ENCODE measurements at places on chromosomes 2 and 18.

DNA sequence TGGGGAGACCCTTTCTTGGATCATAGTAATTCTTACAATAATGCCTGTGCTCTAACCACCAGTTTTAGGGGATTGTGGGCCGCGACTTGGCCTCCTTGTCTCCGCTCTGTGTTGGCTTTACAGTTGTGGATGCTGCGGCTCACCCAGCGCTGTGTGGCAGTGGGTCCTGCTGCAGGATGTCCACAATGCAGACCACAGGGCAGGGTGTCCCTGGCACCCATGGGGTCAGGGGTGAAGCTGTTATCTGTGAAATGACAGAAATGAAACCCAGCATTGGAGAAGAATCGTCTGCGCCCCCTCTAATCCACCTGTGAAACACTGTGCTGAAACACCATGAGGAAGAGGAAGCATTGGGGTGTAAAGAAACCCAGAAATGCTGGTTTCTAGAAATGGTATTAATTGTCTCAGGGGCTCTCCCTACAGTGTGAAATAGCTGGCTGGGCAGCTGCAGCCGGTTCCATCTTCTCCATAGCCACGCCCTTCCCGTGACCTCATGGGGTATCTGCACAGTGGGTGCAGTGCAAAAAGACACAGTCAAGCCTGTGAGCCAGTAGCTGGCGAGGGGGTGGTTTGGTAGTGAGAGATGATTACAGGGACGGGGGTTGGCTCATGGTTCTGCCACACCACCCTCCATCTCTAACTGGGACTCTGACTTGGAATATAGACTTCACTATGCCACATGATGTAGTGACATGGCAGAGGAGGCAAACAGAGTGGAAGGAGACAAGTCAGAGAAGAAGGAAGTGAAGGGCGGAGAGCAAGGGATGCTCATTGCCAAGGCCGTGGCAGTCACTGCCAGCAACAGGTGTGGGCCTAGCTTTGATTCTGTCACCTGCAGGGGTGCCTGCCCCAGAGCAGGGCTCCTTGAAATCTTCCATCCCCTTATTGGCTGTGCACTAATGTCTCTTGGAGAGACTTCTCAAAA, 16.2 kb downstream of the INPP4A start:
- DNase-seq, result no peak

- no peak for DNase-seq
Observed at GRCh38 chr2:234691214-234691575, 194.3 kb upstream of the ARL4C start.

- no peak for DNase-seq
Observed at GRCh38 chr18:44061438-44061837, 619.2 kb upstream of the SETBP1 start.

GRCh38 chr2:127200962-127201361, 19.1 kb downstream of the CYP27C1 start:
- DNase-seq, result no peak

GRCh38 chr2:98849113-98849512, 86.9 kb downstream of the CRACDL start:
- DNase-seq, result no peak

- peak; percentile 32 for DNase-seq
Observed at GRCh38 chr2:84741182-84741822, 139.6 kb downstream of the TRABD2A start.

- DNase-seq, result no peak
Observed at GRCh38 chr2:63819765-63820717, 21.7 kb upstream of the UGP2 start.

DNA sequence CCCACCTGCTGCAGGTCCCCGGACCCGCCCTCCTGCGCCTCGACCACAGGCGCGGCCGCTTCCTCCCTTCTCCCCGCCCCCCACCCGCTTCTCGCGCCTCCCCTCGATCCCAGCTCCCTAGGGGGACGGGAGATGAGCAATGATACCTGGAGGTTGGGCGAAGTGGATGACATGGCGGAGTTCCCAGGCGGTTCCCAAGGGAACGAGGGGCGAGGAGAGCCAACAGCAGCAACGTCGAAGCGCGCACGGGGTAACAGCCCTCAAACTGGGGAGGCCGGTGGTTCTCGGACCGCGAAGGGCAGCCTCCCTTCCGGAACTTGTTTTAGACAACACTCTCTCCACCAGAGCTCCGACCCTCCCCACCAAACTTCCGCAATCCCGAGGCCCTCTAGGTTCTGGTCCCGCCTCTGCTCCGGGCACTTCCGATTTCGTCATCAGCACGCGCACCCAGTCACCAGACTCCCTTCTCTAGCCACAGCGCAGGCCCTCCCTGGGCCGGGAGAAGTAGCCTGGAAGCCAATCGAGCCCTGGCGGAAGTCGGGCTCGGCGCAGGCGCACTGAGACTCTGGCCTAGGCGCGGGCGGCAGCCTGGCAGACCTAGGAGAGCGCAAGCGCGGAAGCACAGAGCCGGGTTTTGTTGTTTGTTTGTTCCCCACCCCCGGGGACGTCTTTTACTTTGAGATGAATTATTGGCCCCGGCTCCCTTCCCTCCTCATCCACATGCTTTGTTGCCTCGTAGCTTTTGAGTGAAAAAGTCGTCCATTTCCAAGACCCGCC, at the start of gene VPS4B:
TSS of gene VPS4B (minus strand) at position 390 of the 777 bp plus-strand sequence. CDS start at position 173, 217 bp downstream.
- peak; percentile 99 for DNase-seq

GRCh38 chr2:53802617-53803151, 15.8 kb downstream of the ERLEC1 start:
- no peak for DNase-seq

DNA sequence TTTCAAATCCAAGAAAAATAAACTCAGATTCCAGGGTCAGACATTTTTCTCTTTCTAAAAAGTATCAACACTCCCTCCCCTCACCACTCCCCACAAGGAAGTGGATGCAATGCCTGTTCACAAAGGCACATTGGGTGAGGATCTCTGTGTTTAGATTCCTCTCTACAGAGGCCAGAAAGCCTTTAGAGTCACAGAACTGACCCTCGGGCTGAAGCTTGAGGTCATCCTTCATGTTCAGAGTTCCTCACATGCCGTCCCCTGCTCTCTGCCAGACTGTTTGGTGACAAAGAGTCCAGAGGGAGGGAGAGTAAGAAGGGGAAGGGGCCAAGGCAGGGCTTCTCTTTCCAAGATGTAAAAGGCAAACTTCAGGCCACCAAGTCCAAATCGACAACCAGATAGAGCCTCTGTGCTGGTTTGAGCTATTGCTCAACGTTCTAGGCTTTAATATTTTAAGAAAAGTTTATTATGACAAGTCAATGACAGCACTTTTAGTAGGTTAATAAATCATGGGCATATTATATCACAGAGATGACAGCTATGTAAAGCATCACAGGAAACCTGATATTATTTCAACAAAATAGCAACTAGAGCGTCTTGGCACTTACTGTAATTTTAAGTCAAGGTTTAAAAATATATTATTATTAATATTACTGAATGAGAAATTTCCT, 269.4 kb downstream of the ETAA1 start:
- DNase-seq, result no peak

DNA sequence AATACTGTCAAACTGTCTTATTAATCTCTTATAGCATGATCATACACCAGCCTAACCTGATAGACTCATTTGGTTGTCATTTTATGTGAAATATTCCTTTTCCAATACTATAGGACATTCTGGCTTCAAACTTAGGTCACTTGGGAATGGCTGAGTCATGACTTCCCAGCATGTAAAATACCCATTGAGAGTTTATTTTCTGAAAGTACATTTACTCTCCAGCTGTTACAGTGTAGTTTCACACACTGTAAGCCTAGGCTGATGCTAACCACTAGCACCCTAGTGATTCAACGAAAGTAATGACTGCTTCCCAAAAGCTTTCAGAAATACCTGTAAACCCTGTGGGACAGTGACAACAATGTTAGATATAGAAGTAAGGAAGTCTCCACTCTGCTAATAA, 93.8 kb downstream of the FIGN start:
- DNase-seq, result no peak

DNA sequence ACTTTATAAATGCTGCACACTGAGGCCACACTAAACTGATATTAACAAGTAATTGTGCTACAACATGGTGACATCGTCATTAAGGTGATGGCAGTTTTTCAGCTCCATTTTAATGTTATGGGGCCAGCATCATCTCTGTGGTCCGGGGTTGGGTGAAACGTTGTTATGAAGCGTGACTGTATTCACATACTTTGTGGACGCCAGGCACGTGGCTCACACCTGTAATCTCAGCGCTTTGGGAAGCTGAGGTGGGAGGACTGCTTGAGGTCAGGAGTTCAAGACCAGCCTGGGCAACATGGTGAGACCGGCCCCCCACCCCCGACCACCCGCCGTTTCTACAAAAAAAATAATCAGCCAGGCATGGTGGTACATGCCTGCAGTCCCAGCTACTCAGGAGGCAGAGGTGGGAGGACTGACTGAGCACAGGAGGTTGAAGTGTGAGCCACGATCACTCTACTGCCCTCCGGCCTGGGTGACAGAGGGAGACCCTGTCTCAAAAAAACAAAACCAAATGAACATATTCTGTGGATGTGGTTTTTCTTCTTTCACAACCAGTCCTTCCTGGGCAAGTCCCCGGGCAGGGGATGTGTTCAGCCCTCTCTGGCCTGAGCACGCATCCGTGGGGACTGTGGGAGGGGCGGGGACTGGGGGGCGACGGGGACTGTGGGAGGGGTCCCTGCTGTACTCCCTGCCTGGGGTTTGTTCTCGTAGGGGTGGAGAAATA, 12.9 kb upstream of the GAL3ST2 start:
- DNase-seq, result no peak

DNA sequence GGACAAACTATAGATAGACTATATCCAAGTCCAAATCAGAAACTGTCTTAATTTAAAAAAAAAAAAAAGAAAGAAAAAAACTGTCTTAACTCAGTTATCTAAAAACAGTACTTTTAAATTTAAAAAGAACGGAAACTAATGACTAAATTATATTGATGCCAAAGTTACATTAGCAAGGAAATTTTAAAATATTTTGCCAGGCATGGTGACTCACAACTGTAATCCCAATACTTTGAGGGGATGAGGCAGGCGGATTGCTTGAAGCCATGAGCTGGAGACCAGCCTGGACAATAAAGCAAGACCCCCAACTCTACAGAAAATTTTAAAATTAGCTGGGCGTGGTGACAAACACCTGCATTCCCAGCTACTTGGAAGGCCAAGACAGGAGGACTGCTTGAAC, 30.9 kb downstream of the MEMO1 start:
- DNase-seq, result no peak

DNA sequence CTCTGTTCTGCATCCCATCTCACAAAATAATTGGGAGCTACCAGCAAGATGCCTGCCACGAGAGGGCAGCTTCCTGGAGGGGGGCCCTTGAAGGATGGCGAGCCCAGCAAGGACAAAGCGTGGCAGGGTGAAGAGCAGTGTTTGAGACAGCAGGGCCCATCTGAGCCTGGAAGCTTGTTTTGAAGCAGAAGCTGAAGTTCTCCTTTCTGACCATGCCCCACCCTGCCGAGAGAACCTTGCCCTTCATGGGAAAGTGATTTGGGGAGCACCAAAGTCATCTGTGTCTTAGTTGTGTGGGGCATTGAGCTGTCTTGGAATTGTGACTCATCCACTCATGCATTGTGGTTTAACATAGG, 216.3 kb downstream of the BCL11A start:
- no peak for DNase-seq

DNA sequence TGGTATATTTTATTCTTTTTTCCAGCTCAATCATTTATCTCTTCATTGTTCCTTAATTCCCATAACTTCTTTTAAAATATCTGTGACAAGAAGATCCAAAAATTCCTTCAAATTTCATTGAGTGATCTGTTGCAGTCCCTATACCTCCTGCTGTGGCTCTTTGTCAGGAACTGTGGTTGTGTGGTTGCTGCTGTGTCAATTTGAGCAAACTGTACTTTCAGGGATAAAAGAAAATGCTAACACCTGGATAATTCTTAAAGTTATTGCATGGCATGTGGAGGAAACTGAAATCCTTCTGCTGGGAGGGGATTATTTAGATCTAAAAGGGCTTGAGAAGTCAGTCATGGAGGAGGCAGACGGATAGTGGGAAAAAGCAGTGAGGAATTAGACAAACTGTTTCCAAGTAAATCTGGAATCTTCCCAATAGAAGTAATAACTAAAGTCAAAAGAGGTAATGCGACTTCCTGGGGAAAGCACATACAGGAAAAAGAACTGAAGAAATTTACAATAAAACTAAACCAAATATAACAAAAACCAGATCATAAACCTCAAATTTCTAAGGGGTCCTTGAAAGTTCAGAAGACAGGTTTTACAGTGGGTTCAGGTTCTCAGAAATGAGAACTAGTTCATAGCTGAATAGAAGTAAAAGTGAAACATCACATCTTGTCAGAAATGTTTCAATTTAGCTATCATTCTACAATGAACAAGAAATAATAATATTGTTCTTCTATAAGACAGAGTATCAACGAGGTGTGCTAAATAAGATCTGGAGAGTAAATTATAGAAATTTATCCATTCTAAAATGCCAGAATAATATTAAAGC, 33.5 kb upstream of the CD226 start:
- no peak for DNase-seq

GRCh38 chr2:231373184-231373583, 22.3 kb upstream of the B3GNT7 start:
- no peak for DNase-seq

DNA sequence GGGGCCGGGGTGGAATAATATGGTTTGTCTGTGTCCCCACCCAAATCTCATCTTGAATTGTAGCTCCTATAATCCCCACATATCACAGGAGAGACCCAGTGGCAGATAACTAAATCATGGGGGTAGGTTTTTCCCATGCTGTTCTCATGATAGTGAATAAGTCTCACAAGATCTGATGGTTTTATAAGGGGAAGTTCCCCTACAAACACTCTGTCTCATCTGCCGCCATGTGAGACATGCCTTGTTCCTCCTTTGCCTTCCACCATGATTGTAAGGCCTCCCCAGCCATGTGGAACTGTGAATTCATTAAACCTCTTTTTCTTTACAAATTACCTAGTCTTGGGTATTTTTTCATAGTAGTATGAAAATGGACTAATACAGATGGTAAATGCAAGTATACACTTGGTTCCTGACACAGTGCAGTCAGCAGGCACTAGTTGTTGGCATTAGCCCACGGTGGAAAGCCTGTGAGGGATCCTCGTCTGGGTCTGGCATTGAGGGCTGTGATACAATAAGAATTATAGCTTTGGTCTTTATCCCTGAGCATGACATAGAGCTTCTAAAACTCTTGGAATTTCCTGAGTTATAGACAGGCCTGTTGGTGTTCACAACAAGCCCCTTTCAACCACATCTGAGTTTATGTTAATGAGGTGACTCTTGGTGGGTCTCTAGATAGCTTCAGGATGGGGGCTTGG, 135.8 kb downstream of the CABLES1 start:
- DNase-seq, result no peak

DNA sequence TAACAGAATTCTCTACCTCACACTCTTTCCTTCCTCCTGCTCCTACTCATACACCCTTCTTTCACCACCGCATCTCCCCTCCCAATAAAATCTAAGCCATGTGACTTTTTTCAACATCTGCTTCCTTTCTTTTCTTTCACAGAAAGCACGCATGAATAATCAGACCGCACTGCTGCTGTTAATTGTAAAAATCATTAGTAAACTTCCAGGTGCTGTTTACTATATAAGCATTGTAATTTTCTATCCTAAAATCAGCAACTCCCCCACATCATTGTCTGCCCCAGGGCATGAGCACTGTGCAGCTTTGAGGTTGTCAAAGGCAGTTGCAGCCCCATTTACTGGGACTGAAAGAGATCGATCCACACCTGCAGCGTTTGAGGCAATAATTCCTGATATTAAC, 782.6 kb upstream of the ID2 start:
- no peak for DNase-seq

- DNase-seq, result no peak
Observed at GRCh38 chr2:208406474-208407451, at the start of gene PTH2R. TSS of gene PTH2R (plus strand) at chr2:208406792. CDS start at chr2:208407044, 252 bp downstream.

Data from mammary epithelial cell (primary cell).